ENCODE measurements at places on chromosomes 5 and 9.
A peak's percentile ranks its signal among the peaks of the same experiment; 100 is the strongest.

- peak; percentile 41 for DNase-seq
These were observed 32.7 kb downstream of the TMEFF1 start for GRCh38 chr9:100505564-100506159.

- DNase-seq: no peak
These were observed 960 bp upstream of the GFRA3 start for GRCh38 chr5:138275379-138275782.

DNA sequence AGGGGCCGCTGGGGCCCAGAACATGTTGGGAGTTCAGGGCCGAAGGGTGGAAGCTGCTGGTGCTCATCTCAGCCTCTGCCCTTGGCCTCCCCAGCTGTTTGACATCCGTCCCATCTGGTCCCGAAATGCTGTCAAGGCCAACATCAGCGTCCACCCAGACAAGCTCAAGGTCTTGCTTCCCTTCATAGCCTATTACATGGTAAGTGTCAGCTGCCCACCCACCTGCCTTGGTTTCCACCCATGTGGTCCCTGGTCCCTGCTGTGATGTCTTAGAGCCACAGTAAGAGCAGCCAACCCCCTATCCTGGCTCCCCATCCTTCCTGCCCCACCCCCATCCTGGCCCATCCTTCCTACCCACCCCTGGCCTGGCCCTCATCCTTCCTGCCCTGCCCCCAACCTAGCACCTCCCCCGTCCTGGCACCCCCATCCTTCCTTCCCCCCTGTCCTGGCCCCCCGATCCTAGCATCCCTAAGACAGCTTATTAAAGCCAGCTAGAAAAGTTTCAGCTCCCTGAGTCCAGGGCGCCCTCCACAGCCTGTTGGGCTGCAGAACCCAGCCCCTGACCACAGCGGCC lies 9.7 kb upstream of the CEL start:
- no peak for DNase-seq

- no peak for DNase-seq
These were observed 383.3 kb downstream of the YTHDC2 start for GRCh38 chr5:113896789-113897188.

GRCh38 chr9:137405677-137406081 lies 17.3 kb downstream of the EXD3 start:
- no peak for DNase-seq

DNA sequence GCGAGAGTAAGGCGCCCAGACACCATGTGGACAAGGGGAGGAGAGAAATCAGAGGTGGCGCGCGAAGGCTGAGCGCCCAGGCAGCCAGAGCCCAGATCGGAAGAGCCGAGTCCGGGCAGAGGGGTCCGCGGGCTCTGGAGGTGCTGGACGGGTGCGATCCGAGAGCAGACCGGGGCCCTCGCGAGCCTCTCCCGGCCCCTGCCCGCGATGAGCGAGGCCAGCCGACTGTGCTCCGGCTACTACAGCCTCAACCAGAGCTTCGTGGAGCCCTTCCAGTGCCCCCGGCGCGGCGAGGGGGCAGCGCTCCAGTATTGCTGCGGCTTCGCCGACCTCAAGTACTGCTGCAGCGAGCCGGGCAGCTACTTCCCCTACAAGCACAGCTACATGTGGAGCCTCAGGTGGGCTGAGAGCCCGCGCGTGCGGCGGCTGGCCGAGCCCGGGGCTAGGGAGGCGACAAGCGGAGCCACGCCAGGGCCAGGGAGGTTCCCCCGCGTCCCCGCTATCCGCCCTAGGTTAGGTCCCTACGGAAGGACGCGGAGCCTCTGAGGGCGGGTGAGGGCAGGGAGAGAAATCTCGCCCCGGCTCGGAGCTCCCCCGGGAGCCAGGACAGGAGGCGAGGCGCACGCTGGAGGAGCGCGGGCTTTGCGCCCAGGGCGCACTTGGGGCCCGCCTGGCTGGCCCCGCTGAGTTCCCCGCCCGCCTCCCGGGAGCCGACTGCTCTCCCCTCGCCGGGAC lies at the start of gene SHISAL2B:
Gene SHISAL2B (plus strand): TSS at position 87 of the 735 bp plus-strand sequence. CDS start 121 bp downstream, at position 208.
- DNase-seq: no peak

- DNase-seq: no peak
These were observed 1.9 kb downstream of the OCLN start for GRCh38 chr5:69494452-69494851.

DNA sequence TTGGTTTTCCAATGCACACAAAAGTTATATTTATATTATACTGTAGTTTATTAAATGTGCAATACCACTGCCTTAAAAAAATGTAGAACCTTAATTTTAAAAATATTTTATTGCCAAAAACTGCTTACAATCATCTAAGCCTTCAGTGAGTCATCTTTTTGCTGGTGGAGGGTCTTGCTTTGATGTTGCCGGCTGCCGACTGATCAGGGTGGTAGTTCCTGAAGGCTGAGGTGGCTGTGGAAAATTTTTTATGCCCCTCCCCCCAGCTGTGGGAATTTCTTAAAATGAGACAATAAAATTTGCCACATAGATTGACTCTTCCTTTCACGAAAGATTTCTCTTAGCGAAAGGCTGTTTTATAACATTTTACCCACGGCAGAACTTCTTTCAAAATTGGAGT lies 75.9 kb upstream of the SLC25A51 start:
- DNase-seq: no peak

- no peak for DNase-seq
These were observed 19.5 kb upstream of the NADK2 start for GRCh38 chr5:36261186-36261585.

- no peak for DNase-seq
These were observed 7.9 kb upstream of the ENG start for GRCh38 chr9:127862075-127863011.

- no peak for DNase-seq
These were observed 10.5 kb upstream of the ERCC6L2 start for GRCh38 chr9:95864852-95865580.

- DNase-seq: no peak
These were observed 530.3 kb upstream of the KLF4 start for GRCh38 chr9:108019821-108020220.

DNA sequence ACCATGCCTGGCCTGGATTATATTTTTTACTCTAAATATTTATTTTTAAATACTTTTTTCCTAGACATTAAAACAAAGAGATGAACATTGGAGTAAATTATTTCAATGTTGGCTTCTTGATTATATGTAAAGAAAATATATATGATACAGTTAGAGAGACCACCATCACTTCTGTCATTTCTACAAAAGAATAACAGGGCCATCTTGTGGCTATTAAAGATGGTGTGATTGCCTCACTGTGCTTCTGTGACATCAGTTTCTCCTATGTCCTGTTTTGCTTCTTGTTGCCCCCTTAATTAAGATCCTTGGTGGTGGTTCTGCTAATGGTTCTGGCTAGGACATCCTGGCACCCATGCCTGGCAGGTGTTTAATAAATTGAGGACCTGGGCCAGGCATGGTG lies 32.9 kb downstream of the NDFIP1 start:
- no peak for DNase-seq

DNA sequence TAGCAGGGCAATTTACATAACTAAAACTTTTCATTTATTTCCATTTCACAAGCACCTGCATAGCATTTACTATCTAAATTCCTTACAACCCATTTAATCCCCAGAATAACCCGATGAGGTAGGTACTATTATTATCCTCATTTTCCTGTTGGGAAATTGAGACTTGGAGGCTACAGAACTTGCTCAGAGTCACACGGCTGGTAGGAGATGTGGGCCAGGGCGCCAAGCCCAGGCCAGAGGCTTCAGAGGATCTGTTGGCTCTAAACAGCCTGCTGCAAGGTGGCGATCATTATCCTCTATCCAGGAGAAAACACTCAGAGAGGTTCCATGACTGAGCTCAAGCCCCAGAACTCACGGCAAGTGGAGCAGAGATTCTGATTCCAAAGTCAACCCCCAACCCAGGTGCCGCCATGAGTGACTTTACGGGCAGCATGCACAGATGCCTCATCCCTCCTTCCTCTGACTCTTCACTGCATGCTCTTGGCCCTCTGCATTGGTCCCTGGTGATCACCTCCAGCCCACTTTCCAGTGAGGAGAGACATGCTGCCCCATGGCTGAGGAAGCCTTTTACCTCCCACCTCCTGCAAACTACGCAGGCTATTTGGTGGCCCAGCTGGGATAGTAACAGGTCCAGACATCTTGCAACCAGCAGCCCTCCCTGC lies 168.4 kb upstream of the FSTL4 start:
- DNase-seq: no peak

DNA sequence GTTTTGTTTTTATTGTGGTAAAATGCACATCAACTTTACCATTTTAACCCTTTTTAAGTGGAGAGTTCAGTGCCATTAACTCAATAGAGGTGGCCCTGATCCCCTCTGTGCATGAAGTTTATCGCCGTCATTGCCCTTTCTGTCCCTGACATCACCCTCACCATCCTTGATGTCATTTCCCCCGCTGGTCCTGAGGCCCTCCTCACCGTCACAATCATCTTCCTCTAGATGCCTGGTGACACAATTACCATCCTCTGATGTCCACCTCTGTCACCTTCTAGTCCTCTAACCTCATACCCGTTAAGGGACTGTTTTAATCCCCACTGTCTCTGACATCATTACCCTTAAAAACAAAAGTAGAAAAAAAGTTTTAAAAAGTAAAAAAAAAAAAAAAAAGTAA lies 112.5 kb upstream of the TBC1D2 start:
- DNase-seq: no peak
